ENCODE measurements at places on chromosomes 12 and 14.

DNA sequence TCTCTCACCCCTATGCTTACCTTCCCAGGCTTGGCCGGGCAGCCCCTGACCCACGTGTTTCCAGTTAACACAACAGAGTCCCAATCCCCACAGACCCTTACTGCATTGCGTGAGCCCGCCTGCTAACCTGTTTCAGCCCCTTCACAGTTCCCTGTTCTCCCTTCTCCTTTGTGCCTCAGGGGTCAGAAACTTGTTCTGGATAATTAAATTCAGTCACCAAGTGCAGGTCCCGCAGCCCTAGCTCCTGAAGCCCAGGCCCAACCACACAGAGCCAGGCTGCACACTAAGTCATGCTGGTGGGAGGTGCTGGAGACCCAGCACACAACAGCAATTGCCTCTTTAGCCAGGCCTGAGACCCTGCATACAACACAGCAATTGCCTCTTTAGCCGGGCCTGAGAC is 9.6 kb downstream of the ISM2 start:
- no peak for DNase-seq

GRCh38 chr12:89529738-89530137 is 3.9 kb upstream of the POC1B start:
- no peak for DNase-seq

DNA sequence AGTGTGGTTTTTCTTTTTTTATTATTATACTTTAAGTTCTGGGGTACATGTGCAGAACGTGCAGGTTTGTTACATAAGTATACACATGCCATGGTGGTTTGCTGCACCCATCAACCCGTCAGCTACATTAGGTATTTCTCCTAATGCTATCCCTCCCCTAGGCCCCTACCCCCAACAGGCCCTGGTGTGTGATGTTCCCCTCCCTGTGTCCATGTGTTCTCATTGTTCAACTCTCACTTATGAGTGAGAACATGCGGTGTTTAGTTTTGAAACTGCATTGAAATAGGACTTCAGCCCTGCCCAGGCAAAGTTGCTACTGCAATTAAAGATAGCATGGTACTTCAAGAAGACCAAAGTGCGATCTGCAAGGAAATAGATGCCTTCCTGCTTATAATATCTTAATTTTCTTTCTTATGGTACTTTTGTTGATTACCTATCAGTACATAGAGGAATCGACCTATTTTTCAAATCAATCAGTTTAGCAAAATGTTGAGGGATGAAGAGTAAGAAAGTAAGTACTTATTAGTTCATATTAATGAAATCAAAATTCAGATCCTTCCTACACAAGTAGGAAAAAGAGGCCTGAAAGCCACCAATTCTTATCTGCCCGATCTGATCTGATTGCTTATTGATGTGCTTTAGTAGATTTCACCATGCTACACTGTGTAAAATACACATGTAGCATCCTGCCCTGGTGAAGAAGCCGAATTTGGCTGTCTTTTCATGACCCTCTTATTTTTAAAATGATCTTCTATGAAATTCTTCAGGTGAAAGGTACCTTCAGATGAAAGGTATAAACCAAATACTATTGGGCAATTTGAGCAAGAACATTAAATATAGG is 1.6 kb downstream of the LTA4H start:
- DNase-seq = no peak

DNA sequence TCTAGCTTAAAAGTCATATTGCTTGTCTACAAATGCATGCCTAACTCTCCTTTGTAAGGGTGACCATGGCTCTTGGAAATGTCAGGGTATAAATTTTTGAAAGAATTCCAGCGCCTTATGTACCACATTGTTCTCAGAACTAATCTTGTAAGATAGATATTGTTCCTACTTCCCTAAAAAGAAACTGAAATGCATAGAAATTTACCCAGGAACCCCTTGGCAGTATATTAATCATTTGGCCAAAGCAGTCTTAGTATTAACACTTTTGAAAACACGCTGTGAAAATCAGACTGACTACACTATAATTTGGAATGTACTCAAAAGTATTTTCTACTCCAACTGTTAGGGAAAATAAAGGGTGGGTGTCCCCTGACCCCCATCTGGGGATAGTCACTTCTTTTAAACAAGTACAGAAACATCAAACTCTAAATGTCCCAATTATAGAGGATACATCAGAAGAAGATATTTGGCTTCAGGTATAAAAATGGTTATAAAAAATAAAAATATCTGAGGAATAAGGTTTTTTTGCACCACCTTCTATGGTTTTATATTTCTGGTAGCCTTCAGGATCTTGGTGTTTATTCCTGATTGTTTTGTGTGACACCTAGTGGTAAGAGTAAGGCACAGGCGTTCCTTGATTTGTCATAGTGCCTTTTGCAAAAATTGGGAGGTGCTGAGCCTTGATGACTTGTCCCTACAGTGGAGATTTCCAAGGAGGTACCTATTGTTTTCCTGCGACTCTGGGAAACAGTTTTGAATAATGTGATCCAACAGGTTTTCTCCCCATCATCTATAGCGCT is 2.2 kb upstream of the NFKBIA start:
- no peak for DNase-seq

GRCh38 chr12:27436768-27437167 is 9.8 kb upstream of the SMCO2 start:
- DNase-seq = no peak

GRCh38 chr12:89544681-89545184 is 18.9 kb upstream of the POC1B start:
- DNase-seq = no peak

DNA sequence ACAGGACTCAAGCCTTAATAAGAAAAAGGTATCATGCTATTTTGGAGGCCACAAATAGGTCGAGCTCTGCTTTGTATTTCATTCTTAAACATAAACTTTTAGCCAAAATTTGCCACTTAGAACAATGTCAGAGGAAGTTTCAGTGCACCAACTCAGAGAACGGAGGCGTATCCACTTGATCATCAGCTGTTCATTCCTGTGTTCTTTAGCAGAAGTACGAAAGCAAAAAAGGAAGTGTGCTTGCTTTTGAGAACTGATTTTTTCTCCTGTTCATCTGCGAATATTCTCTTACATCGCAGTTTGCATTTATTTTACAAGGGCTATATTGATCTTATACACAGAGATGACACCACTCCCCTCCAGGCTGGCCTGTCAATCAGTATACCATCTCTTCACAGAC is 188.6 kb upstream of the SOX5 start:
- no peak for DNase-seq

DNA sequence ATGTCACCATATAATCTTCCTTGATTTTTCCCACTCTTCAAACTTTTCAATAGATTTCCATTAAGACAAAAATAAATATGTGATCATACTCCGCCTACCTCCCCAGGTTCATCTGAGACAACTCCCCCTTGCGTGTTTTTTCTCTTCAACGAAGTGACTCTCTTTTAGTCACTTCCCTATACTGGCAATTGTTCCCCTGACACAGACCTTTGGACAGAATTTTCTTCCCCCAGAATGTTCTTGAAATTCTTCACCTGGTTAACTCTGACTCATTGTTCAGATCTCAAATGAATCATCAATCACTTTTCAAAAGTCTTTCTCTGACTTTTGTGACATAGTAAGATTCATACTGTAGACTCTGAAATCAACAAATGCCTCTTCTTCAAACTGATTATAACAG is 727.3 kb upstream of the LMO3 start:
- DNase-seq = no peak

GRCh38 chr14:22517117-22517720 is 71.8 kb downstream of the DAD1 start:
- DNase-seq = no peak

GRCh38 chr14:94307410-94307992 is 14.4 kb upstream of the SERPINA10 start:
- DNase-seq = no peak

DNA sequence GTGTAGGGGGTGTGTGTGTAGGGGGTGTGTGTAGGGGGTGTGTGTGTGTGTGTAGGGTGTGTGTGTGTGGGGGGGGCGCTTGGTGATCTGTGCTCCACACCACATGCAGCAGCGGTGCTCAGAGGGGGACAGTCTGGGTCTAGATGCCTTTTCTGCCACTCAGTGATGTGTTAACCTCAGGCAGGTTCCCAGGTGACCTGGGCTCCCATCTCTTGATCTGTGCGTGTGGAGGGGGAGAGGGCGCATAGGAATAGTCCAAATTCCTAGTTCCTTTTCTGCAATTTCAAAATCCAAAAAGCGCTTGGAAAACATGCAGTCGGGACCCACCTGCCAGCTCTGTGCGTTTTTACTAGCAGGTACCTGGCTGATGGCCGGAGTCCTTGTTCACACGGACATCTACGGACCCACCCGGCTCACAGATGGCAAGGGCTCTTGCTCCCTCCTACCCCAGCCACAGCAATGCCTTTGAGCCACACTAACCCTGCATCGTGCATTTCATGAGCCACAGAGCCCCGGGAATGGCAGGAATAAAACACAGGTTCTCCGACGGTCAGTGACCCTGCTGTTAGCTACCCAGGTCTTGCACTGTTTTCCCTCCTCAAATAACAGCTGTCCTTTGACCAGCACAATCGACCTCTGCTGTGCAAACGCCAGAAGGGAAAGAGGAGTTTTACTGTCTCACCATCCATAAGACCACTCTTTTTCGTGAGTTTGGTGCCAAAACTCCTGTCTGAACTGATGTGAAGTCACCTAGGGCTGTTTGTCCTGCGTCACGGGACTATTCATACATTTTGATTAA is 120.8 kb downstream of the GLT1D1 start:
- DNase-seq = no peak

- no peak for DNase-seq
These were observed 1.8 kb downstream of the GPR162 start for GRCh38 chr12:6823182-6824084.

DNA sequence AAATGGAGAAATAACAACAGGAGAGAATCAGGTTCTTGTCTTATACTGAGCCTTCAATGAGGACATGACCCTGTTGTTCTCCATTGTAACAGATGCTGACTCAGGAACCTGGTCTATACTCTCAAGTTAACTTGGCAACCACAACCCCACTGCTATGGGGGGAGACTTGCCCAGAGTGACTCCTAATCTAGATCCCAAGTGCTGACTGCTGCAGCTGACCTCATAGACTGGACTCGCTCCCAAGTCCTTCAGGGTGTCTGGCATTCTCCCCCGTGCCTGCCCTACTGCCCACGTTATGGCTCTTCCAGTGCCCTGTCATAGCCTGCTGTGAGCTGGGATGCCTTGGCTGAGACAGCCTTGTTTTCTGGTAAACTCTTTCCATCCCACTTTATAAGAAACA is 37.1 kb downstream of the NID2 start:
- DNase-seq = no peak

DNA sequence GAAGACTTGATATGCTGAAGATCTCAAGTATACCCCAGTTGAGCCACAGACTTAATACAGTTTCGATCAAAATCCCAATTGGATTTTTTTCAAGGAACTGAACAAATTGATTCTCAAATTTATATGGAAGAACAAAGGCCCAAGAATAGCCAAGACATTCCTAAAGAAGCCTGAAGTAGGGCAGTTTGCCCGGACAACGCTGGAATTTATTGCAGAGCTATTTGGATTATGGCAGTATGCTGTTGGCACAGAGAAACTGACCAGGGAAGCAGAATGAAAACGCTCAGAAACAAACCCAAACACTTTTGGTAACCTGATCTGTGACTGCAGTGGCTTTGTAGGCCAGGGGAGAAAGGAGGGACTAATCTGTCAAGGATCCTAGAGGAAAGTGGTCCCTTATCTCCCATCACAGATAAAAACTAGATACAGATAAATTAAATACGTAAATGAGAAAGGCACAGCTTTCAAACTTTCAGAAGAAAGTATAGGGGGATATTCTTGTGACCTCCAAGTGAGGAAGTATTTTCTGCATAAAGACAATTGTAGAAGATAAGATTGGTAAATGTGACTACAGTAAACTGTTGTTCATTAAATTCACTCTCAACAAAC is 35.9 kb upstream of the GSC start:
- DNase-seq = no peak

GRCh38 chr12:114215746-114216145 is 190.2 kb downstream of the TBX5 start:
- DNase-seq = no peak

- DNase-seq = no peak
These were observed 411.9 kb downstream of the NELL2 start for GRCh38 chr12:44464180-44464579.

DNA sequence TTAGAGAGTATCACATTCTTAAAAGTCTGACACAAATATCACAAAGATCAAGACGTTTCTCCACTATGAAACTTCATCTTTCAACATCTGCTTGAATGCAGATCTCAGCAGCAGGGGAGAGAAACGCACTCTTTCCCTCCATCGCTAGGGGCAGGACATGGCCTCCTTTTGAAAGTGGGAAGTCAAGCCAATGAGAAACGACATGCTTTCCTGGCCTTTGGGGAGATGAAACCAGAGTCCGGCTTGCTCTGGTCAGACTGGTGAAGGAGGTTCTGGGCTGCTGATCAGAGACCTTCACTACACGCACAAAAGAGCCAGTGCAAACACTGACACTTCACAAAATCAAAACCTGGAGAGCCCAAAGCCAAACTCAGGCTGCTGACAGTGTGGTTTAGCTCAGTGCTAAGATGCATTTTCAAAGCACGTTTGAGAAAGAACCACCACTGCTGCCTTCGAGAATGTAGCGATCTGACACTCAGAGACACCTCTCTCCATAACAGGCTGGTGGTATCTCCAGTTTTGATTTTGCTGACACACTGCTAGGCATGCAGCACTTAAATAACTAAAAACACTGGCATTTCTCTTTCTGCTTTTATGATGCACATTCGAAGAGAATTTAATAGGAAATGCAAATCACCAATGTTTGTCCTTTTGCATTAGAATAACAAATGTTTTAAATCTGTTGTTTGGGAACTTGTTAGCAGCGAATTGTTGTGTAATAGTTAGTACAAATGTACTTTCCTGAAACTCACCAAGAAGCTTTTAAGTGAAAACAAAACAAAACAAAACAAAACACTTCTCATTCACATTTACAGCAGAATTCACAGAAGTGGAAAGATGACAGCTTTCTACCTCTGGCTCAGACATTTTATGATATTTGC is 93.9 kb upstream of the OVCH1 start:
- DNase-seq = no peak

- DNase-seq = no peak
These were observed 49.1 kb downstream of the PTGER2 start for GRCh38 chr14:52363041-52363704.

GRCh38 chr12:104219908-104220404 is 4.4 kb downstream of the TXNRD1 start:
- DNase-seq = peak; percentile 38

DNA sequence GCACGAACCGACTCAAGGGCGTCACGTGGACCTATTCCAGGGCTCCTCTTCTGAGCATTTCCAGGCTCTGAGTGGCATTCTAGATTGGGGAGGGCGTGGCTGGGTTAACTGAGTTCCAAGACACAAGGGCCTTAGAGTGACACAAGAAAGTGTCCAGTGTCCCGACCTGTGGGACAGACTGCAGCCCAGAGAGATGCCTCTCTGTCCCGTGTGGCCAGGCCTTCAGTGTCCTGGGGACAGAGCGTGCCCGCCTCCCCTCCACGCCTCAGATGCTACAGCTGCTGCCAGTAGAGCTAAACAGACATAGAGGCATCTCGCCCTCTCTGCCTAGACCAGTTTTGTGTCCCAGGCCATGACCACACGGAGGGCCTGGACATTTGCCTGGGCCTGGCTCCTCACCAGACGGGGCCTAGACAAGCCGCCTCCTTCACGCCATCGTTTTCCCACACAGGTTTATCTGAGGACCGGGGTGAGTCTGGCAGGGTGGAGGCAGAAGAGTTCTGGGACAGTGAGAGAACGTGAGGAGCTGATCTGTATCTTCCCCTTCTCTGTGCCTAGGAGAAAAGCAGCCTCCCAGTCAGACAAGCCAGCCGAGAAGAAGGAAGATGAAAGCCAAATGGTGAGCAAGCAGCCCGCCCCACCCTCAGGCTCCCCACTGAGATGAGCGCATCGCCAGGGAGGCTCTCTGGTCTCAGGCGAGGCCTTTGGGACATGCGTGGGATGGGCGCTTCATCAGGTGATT is 27.1 kb downstream of the DEGS2 start:
- no peak for DNase-seq
